ENCODE measurements at places on chromosomes 4 and X. TPM values are rescaled to one million over a fixed set of nuclear protein-coding genes. Genes with fewer than 3 reads are reported as not detected.
A peak's percentile ranks its signal among the peaks of the same experiment; 100 is the strongest.

DNA sequence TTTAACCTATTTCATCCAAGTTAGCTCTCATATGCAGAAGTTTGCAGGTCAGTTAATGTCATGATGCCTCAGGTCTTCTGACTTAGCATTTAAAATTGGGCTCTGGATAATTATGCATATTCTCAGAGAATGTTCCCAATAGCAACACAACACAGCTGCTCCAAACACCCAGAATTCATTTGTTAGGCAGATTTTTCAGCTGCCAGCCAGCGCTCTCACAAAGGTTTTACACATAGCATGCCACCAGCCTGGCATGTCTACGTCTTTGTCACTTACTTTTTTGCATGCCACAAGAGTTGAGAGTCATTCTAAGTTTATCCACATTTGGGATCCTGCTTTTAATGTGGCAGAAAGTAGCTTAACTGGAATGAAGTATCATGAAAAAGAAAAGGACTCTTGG, 84.8 kb downstream of the LIMCH1 start:
- peak; percentile 70 for ATAC-seq

GRCh38 chrX:13547671-13548070, 21.7 kb upstream of the EGFL6 start:
- no peak for ATAC-seq

DNA sequence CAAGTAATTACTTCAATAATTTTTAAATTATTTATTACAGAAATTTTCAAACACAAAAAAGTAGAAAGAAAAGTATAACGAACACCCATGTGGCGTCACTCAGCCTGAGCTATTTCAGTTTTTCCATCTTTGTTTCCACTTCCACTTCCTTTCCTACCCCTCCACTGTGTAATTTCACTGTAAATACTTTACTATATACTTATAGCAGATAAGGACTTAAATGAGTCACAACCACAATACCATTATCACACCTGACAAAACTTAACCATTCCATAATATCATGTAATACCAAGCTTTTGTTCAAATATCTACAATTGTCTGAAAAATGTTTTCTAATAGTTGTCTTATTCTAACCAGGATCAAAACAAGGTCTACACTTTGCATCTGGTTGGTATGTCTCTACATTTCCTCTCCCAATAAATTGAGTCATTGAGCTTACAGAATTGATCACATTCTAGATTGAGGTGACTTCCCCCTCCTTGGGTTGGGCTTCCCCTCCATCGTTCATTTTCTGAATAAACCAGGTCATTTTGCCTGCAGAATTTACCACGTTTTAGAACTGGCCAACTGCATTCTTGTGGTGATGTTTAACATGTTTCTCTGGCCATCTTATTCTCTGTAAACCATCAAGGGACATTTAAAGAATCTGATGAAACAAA, 48.7 kb downstream of the ATP10D start:
- ATAC-seq = no peak

- no peak for ATAC-seq
Observed at GRCh38 chr4:76090241-76090691, 15.8 kb downstream of the ART3 start.

DNA sequence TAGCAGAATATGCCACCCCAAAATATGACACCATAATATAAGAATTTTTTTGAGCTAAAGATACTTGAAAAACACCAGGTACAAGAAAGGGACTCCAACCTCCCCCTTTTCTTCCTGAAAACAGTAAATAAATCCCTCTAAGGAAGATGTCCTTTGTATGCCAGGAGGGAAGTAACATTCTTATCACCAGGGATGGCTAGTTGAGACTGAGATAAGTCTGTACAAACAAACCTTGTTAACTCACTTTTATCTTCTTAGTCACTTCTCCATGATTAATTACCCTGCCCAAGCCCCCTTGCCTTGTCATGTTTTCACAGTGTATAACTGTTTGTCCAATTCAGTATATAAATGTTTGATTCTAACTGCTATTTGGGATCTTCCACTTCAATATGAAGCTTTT, 888.0 kb downstream of the PCDH18 start:
- no peak for ATAC-seq

- no peak for ATAC-seq
Observed at GRCh38 chr4:106898621-106899230, 137.4 kb downstream of the DKK2 start.

The XK gene
- 4.2 TPM for total RNA-seq

The F11 gene
- 0.22 TPM for total RNA-seq

Data from motor neuron (in vitro differentiated cells).